ENCODE measurements at places on chromosomes 1 and 21.

DNA sequence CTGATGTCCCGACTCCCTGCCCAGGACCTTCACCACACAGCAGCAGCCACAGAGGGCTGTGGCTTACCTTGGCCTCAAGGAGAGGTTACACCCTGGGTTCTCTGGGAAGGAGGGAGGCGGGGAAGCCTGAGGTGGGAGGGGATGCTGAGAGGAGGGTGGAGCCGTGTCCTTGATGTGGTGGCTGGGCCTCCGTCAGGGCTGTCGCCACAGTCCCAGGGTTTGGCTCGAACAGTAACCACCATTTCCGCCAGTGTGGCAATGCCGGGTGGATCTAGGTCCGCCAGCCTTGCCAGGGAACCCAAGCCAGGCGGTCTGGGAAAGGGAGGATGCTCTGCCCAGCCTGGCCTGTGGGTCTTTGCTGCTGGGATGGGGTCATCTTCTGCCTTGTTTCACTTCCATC lies 18.4 kb upstream of the CDCA8 start:
- DNase-seq: no peak

- no peak for DNase-seq
Measured at GRCh38 chr1:211493133-211493871, 1.3 kb upstream of the RD3 start.

DNA sequence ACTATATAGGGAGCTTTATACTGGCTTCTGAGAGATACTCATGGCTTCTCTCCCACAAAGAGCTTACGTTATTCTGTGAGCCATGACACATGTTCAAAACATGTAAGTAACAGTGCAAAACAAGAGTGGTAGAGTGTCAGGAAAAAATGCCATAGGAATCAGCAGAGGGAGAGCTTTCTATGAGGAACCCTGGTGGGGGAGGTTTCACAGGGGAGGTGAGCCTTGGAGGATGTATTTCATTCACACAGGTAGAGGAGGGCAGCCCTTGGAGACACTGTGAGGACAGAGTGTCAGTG lies 72.7 kb upstream of the LYST start:
- no peak for DNase-seq

DNA sequence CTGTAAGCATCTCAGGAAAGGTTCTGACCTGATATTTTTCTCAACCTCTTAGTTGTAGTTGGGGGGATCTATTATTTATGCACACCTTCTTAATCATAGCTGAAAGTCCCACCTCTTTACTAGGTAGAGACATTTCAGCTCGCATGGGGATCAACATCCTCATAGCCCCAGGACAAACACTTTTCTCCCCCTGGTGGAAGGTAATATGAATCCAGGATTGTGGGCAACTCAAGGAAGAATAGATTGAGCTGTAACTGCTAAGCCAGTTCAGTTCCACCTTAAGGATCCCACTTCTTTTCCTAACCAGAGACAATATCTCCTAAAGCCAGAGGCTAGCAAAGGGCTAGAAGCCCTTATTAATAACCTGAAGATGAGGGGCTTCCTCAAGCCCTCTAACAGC lies 25.4 kb upstream of the SMYD3 start:
- no peak for DNase-seq

- no peak for DNase-seq
Measured at GRCh38 chr1:205220421-205220820, 7.3 kb upstream of the TMCC2 start.

- DNase-seq: no peak
Measured at GRCh38 chr1:182446033-182446669, 3.8 kb upstream of the RGSL1 start.

DNA sequence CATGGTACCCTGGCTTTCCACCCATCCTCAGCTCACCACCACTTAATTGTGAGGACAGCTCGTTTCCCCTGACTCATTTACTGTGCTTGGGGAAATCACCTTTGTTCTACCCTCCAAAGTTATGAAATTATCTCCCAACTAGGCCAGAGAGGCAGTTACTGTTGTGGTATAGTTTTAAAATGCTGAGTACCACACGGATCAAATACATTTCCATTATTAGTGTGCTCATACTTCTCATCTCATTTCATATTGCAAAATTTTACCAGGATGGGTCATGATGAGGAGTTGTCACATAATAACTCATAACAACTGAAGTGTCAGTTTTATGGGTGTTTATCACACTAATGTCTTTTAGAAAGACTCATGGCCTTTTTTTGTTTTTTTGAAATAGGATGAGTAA lies 9.2 kb upstream of the OR2B11 start:
- no peak for DNase-seq

DNA sequence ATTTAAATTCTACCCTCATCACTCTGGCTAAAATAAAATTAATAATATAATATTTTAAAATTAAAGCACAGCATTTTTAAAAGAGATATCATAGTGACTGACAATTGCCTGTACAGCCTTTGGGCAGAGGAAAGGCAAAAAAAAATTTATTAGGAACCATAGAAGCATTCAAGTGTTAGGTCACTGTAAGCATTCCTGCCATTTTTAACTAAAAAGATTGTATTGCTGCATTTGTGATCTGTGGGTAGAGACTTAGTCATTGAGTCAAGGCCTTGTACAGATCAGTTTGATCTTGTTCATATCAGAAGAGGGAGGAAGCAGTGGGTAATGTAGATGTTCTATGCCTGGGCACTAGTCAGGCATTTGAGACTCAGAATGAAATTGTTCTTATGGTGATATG lies 109.9 kb downstream of the LYPLAL1 start:
- DNase-seq: no peak

DNA sequence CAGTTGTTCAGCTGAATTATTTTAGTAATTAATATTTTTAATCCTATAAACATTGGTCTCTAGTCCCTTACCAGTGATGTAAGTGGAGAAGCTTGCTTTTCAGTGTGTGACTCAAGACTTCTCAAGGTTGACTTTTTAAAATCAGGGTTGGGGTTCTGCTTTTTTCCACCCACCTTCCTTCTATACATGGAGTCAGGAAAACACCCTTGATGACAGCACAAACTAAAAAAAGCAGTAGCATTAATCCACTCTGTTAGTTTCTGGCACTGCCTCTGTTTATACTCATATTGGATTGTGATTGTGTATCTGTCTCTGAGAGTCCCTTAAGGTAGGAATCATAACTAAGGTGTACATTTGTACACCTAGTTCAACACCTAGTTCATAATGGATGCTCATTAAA lies 8.3 kb upstream of the PLEKHO1 start:
- DNase-seq: no peak

GRCh38 chr1:181347495-181348390 lies 135.6 kb upstream of the CACNA1E start:
- DNase-seq: no peak

DNA sequence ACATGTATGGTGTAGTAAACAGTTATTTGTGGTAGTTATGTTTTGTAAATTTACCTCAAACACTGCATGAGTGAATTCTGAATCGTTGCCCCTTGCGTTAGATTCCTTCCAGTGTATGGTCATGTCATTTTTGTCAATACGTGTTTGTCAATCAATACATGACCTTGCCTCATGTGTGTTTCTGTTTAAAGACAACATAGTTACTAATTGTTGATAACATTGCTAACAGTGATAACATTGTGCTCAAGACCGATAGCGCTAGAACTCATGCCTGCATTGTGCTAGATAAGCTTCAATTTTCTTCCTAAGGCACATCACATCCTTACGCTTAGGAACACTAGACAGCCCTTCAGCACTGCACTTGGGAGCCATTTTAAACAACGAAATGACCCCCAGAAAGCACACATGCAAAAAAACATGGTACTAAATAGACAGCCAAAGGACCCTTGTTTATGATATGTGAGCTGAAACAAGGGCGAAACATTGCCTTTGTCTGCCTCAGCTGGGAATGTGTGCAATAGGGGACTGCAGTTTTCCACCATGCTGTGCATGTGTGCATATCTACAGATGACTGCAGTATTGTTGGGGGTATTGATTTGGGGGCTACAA lies 37.3 kb downstream of the MRPS6 start:
- DNase-seq: no peak

GRCh38 chr1:246179401-246179800 lies 327.7 kb downstream of the SMYD3 start:
- no peak for DNase-seq

DNA sequence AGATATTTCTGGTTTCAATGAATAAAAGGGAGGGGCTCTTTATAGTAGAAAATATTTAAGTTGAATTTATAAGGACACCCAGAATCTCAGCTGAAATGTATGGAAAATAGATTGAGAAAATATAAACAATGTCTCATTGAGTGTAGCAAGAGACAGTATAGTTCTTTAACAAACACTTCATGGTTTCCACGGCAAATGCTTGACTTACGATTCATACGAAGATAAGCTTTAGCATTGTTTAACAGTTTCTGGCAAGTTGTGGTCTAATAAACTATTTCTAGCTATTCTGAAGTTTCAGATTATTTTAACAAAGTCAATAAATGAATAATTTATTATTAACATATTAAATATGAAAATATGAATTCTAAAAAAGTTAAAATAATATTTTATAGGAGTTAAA lies 1419.4 kb downstream of the KCNT2 start:
- DNase-seq: no peak

- DNase-seq: no peak
Measured at GRCh38 chr1:51964309-51964696, 26.2 kb downstream of the RAB3B start.

- DNase-seq: no peak
Measured at GRCh38 chr1:151156515-151156819, at the start of gene TNFAIP8L2. TNFAIP8L2 (plus strand) TSS chr1:151156649; CDS start chr1:151158698, 2,049 bp downstream.

DNA sequence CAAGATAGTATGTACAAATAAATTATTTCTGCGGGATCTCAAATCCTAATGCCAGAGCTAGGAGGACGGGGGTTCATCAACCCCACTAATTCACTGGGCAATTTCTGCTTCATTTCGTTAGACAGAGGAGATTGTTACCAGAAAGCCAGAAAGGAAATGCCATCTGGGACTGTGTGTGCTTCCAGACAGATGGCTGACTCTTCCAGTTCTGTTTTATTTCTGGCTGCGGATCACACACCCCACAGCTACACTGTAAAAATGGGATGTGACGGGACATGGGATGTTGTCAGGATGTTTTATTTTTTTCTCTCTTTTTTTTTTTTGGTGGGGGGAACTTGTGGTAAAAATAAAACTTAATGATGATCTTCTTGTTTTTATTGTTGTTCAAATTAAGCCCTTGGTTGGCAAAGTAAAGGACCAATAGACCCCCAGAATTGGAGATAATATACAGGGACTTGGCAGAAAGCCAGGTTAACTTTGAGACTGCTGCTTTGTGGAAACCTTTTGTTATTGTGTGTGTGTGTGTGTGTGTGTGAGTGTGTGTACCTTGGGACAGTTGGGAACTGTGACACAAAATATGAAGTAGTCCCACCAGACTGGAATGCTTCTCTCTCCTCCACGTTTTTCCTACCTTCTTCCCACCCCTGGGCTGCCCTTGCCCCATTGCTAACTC lies 114.5 kb downstream of the NUF2 start:
- no peak for DNase-seq

GRCh38 chr1:204147406-204148383 lies 4.1 kb downstream of the ETNK2 start:
- no peak for DNase-seq

- no peak for DNase-seq
Measured at GRCh38 chr21:46185716-46186115, 1.5 kb upstream of the SPATC1L start.

Data from glutamatergic neuron (in vitro differentiated cells).